Placental epithelial cell (primary cell): ENCODE measurements at places on chromosomes 1 and 21. TPM values are rescaled to one million over a fixed set of nuclear protein-coding genes. Genes with fewer than 3 reads are reported as not detected.

Gene AMY1A
- not detected in 2 replicates for total RNA-seq

Gene HAO2
- total RNA-seq = 0.11 and 0.39 TPM in 2 replicates

Gene NEGR1
- under 0.01 TPM in 2 replicates for total RNA-seq

Gene NADK
- total RNA-seq = 25.9 and 45.1 TPM in 2 replicates

Gene SPRR4
- total RNA-seq = not detected in 2 replicates

Gene C1QB
- total RNA-seq = not detected in 2 replicates
